ENCODE measurements at places on chromosomes 4 and X.

DNA sequence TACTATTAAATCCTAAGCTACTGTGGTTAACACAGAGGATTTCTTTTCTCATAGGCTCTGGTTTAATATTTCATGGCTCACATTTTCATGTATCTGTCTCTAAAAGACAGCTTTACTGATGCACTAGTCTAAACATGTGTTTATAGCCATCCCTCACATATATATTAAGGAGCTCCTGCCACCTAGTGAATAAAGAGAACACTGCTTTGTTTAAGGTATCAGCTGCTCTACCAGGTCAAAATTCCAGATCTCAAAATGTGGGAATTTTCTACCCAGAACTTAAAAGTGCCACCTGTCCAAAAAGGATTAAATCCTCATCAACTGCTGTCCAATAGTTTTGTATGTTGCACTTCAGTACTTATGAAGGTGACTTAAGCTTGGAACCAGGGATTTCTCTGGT is 188.5 kb upstream of the TEX13C start:
- DNase-seq = no peak

GRCh38 chr4:663438-664428 is 10.3 kb downstream of the ATP5ME start:
- peak; percentile 60 for DNase-seq

- no peak for DNase-seq
Measured at GRCh38 chr4:153161226-153161963, 42.8 kb upstream of the TRIM2 start.

GRCh38 chr4:165760182-165760581 is 112.9 kb upstream of the TLL1 start:
- DNase-seq = no peak

GRCh38 chr4:181599134-181599533 is 644.1 kb upstream of the TENM3 start:
- no peak for DNase-seq

- DNase-seq = no peak
Measured at GRCh38 chr4:30720021-30720660, at the start of gene PCDH7. Gene PCDH7 (plus strand): TSS chr4:30720369. CDS start chr4:30721423, 1,054 bp downstream.

DNA sequence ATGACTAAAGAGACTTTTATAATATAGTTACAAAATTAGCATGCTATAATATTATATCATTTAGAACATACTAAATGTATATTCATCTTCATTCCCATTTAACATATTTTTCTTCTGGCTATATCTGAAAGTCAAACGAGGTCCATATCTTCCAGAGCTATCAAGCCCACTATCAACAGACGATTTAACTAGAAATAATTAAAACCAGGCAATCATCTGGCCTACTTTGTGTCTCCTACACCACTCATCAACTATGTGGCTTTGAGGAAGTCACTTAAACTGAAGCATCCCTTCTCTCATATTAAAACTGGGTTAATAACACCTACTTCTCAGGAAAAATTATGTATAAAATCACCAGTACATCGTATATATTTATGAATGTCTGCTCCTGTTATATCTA is 1330.5 kb upstream of the PABPC4L start:
- no peak for DNase-seq

DNA sequence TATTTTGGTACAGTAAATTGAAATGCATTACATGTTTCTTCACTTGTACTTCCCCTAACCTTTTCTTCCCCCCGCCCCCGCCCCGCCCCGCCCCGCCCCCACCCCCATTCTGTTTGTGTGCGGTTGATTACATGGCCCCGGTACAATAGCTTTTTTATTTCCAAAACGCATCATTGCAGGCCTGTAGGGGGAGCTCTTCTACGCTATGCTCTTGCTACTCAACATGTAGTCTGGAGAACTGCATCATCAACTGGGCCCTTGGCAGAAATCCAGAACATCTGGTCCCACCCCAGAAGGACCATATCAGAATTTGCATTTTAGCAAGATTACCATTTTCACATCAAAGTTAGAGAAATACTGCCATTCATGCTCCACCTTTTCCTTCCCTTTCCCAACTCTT is 333.3 kb upstream of the DDX53 start:
- DNase-seq = no peak

DNA sequence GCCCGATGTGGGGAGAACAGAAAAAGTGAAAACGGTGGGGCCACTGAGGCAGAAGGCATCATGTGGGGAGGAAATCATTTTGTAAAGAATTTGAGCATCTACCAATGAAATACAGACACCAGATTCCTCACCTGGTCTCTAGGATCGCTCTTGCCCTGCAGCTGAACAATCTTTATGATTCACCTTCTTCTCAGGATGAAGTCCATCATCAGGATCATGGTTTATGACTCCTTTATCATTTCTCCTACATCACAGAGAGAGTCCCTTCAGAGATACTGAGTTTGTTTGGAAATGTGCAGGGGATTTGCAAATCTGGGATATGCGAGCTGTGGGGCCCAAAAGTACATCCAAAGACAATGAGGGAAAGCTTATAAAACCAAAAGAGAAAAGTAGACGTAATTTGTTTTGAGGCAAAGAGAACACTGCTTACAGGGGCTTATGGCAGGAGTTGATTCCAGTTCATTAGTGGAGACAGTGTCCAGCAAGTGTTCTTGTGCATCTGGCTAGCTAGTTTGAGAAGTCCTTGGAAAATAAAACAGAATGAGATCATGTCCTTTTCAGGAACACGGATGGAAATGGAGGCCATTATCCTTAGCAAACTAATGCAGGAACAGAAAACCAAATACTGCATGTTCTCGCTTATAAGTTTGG is 15.3 kb upstream of the ANXA5 start:
- no peak for DNase-seq

DNA sequence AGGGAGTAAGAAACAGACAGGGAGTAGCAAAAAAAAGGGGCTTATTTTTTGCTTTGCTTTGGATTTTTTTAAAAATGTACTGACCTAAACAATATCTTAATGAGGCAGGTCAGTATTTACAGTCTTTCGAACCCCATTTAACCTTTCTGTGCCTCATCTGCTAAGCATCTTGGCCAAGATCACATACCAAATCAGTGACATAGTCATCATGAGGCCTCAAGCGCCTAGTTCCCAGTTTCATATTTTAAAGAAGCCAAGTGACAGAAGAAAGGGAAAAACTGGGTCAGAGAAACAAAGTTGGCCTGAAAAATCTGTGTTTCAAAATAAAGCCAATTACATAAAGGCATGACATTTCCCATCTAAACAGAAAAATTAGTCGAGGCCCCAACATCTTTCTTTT is 94.6 kb upstream of the WDR44 start:
- DNase-seq = no peak

DNA sequence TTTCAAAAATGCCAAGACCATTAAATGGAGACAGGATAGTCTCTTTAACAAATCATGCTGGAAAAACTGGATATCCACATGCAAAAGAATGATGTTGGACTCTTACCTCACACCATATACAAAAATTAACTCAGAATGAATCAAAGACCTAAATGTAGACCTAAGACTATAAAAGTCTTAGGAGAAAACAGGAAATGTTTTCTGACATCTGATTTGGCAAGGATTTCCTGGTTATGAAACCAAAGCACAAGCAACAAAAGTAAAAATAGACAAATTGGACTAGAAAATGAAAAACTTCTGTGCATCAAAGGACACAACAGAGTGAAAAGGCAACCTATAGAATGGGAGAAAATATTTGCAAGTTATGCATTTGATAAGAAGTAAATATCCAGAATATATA is 37.6 kb downstream of the ARFIP1 start:
- no peak for DNase-seq

- DNase-seq = no peak
Measured at GRCh38 chrX:107766470-107767150, 9.0 kb downstream of the TSC22D3 start.

- DNase-seq = no peak
Measured at GRCh38 chr4:19382993-19383756, 868.5 kb upstream of the SLIT2 start.

- no peak for DNase-seq
Measured at GRCh38 chrX:54695816-54696487, 102.1 kb downstream of the ITIH6 start.

DNA sequence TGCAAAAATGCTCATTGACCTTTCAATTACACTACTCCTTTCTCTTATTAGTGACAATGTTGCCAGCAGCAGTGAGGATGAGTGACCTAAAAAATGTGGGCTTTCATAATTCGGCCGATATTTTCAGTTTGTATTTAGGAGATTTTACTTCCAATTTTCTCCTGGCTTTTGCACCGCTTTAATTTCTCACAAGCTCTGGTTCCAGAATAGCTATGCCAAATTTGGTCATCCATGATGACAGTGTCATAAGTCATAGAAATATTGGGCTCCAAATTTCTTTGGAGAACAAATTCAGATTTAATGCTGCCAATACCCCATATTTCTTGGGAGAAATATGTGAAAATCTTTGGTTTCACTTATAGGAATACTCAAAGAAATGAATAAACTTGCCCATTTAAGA is 187.7 kb upstream of the HCCS start:
- no peak for DNase-seq

GRCh38 chr4:57184378-57185029 is 74.3 kb upstream of the IGFBP7 start:
- no peak for DNase-seq

DNA sequence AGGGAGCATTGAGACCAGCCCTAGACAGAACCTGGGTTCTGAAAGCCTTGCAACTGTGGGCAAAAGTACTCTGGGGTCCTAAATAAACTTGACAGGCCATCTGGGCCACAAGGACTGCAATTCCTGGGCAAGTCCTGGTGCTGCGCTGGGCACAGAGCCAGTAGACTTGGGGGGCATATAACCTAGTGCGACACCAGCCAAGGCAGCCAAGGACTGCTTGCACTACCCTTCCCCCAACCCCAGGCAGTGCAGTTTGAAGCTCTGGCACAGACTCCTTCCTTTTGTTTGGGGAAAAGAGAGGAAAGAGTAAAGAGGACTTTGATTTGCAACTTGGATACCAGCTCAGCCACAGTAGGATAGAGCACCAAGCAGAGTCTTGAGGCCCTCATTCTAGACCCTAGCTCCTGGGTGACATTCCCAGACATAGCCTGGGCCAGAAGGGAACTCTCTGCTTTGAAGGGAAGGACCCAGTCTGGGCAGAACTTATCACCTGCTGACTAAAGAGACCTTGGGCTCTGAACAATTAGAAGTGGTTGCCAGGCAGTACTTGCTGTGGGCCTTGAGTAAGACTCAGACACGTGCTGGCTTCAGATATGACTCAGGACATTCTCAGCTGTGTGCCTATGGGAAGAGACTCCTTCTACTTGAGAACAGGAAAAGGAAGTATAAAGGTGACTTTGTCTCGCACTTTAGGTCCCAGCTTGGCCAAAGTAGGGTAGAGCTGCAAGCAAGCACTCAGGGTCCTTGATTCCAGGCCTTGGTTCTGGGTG is 522.8 kb downstream of the GLUD2 start:
- no peak for DNase-seq

- DNase-seq = no peak
Measured at GRCh38 chrX:18654875-18655836, 16.8 kb downstream of the RS1 start.

DNA sequence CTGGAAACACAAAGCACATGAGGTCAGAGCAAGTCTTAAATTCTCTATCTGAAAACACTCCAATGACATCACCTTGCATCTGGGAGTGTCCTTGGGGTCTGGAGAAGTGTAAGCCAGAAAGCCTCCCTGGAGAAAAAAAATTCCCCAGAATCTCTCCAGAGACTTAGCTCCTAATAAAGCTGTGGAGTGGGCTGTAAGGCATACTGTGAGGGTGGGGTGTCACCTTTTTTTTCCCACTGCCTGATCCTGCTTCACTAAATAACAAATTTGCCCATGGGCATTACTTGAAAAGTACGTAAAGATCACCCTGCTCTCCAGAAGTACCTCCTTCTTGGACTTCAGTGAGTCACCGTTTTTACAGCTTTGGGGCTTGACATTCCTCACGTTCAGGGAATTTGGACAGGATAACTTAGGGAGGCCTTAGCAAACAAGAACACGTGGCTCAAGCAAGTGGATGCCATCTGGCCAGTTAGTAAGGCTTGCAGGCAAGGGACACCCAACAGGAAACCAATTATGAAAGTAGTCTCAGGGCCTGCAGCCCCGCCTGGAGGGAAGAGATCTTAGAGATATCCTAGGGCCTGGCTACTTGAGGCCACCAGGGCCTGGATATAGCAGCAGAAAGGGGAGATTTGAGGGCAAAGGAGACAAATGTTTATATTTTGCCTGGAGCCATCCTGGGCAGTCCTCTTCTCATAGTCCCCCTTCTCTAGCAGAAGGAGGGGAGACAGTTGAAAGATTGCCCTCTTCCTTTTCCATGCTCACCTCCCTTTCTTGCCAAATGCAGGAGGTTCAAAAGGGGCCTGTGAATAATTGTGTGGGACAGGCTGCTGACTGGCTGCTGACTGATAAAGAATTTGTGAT is 60.1 kb upstream of the PLAC1 start:
- no peak for DNase-seq

- DNase-seq = no peak
Measured at GRCh38 chrX:78119521-78120227, 15.6 kb downstream of the PGK1 start.

- DNase-seq = no peak
Measured at GRCh38 chr4:132001542-132001941, 1147.6 kb upstream of the PCDH10 start.

- no peak for DNase-seq
Measured at GRCh38 chr4:89101256-89102161, 9.8 kb upstream of the TIGD2 start.

DNA sequence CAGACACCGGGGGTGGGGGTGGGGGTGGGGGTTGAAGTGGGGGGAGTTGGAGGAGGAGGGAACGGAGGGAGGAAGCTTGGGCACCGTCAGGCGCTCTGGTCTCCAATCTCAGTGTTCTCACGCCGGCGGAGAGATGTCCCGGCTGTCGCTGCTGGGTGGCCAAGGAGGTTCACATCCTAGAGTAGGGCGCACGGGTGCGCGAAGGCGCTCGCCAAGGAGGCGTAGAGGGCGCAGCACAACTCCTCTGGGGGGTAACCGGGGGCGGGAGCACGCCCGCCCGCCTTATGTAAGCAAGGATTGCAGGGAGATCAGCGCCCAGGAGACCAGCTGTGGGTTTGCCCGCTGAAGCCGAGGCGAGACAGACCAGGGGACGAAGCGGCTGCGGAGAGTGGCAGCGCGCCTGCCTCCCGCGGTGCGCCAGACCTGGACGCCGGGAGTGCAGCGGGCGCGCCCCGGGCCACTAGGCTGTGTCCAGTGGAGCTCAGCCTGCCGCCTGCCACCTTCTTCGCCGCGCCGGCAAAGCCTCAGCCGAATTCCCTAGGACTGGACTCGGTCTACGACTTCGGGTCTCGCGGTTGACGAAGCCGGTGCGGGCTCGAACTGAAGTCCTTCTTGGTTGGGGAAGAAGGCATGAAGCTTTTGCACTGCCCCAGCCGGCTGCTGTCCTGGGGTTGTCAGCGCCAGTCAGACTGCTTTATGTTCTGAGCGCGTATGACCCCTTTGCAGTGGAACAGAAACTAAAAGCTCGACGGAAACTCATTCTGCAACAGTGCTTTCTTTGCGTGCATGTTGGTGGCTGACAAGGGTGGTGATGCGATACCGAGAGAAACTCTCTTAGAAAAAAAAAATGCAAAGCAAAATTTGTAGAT is 707 bp upstream of the UNC5C start:
- no peak for DNase-seq

- no peak for DNase-seq
Measured at GRCh38 chr4:99408346-99408745, 26.8 kb downstream of the ADH7 start.

All from stimulated activated CD8-positive, alpha-beta memory T cell treated with anti-CD3 and anti-CD28 coated beads, Interleukin-15, amount 100 ng/mL, for 4 hours (primary cell).